ENCODE measurements at places on chromosomes 12 and 14.

DNA sequence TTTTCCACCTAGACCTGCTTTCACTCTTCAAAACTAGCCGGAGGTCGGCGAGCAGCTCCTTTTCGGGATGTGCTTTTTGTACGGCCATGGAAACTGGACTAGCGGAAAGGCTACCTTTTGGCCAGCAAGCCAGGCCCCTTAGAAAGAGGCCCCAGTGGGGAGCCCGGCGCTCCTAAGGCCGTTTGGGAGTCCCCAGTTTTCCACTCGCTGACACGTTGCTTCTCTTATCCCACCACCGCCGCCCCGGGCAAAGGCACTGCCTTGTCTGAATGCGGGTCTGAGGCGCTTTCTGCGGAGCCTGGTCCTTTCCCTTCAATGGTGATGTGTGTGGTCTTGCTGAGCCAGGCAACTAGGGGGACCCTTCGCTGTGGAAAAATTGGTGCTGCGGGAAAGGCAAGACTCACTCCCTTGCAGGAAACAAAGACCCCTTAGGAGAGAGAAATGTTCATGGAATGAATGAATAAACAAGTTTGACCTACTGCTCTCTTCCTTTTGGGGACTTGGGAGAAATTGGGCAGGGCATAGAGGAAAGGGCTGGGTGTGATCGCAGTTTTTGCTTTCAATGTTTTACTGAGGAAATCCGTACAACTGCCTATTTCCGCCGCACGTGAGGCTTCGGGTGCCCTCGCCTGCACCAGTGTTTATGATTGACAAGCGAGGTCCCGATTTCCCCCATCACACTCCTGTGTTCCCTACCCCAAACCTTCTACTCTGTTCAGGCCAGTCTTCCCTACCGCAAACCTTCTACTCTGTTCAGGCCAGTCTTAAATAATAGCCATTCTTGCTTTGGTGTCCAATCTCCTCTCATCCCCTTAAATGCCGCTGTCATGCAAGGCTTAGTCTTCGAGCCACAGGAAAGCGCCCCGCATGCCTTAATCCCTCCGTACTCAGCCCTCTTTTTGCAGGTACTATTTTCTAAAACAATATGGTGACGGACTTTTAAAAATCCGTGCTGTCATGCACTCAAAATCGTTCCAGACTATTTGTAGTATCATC lies 1.0 kb upstream of the SLC38A2 start:
- DNase-seq: no peak

DNA sequence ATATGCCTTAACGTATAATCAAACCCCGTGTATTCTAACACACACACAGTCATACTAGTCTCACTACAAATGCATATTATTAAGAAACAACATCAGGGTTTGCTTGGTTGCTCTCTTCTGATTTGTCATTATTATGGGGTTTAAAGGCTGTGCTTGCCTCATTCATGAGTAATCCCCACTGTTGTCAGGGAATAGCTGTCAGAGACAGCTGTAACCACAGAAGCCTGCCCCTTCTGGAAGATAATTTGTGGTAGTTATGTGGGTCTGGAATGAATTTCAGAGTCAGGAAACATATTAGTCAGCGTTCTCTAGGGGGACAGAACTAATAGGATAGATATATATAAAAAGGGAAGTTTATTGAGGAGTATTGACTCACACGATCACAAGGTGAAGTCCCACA lies 456.9 kb upstream of the TMEM132C start:
- DNase-seq: no peak

GRCh38 chr12:43416981-43417380 lies 135.0 kb downstream of the ADAMTS20 start:
- DNase-seq: no peak

DNA sequence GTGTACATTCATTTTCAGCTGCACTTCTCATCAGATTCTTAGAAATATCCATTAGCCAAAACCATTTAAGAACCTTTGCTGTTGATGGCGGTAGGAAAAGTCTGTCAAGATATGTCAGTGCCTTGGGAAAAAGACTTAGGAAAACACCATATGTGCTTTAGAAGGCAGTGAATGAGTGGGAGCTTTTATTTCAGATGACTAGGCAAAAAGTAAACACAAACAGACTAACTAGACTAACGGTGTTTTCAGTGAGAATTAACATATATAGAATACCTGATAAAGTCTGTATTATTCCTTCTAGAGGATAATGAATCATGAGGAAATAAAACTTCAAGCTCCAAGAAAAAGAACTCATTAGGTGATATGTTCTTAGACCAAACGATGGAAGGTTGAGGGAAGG lies 418.9 kb downstream of the NAV3 start:
- DNase-seq: no peak

- DNase-seq: no peak
These were observed 232.8 kb upstream of the FBXO33 start for GRCh38 chr14:39665075-39665475.

DNA sequence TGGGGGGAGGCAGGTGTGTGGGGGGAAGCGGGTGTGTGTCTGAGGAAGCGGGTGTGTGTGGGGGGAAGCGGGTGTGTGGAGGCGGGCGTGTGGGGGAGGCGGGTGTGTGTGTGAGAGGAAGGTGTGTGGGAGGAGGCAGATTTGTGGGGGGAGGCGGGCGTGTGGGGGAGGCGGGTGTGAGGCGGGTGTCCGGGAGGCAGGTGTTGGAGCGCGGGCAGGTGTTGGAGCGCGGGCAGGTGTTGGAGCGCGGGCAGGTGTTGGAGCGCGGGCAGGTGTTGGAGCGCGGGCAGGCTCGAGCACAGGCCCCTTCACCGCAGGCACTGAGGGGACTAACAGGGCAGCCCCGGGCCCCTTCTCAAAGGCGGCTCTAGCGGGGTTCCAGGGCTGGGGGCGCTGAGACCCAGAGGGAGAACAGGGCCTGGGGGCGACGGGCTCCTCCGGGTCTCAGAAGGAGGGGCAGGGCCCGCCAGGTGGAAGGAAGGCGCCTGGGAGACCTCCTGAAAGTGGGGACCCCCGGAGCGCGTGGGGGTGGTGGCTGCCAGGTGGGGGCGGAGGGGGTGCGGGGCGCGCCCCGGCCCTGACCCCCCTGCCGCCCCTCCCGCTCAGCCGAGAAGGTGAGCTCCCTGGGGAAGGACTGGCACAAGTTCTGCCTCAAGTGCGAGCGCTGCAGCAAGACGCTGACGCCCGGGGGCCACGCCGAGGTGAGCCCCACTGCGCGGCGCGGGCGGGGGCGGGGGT lies 3.2 kb downstream of the CRIP2 start:
- DNase-seq: no peak

- DNase-seq: no peak
These were observed 121.0 kb upstream of the ARHGAP5 start for GRCh38 chr14:31955936-31956579.

DNA sequence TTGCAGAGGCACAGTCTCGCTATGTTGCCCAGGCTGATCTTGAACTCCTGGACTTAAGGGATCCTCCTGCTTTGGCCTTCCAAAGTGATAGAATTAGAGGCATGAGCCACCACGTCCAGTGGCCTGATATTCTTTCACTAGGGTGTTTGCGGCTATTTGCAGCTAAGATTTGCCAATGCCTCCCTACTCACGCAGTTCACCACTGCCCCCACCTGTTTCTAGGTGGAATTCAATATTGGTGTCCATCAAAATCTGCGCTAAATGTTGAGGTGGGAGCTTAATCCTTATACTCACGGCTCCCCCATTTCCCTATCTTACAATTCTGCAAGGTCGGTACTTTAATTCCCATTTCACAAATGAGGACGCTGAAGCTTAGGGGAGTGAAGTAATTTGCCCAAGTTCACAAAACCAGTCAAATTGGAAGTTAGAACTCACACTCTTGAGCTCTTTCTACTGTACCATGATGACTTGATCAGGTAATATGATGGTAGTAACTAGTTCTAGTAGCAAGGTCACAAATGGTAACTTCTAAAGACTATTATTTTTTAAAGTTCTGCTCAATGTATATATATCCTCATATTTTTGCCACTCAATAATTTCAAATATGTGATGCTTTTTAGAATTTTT lies 22.1 kb upstream of the LRRC9 start:
- no peak for DNase-seq

- no peak for DNase-seq
These were observed 871 bp upstream of the COQ5 start for GRCh38 chr12:120529641-120530417.

DNA sequence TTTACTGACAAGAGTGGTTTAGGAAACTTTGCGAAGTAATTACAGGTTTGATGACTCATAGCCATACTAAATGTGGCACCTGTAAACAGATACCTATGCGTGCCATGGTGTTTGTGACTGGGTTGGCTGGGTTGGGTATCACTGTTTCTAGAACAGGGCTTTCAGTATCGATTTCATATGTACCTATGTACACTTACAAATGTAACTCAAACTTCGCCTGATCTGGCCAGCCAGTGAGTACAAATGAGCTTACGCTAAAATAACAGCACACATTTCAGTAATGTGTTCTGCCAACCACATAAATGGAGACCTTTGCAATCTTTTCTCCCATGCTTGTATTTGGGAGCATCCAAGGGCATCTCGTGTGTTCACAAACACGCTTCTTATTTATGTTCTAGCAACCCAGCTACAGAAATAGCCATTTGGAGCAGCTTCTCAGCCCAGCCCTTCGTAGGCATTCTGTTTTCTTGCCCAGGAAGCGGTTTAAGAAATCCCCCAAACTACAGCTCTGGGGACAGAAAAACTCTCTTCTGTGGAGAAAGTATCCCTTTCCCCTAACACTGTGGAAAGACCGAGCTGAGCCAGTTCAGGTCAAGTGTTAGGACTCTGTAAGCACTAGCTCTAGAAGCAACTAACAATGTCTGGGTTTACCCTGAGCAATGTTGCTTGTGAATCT lies 42.3 kb upstream of the MDM1 start:
- peak; percentile 25 for DNase-seq

- no peak for DNase-seq
These were observed 77.1 kb downstream of the B4GALNT3 start for GRCh38 chr12:536751-537245.

DNA sequence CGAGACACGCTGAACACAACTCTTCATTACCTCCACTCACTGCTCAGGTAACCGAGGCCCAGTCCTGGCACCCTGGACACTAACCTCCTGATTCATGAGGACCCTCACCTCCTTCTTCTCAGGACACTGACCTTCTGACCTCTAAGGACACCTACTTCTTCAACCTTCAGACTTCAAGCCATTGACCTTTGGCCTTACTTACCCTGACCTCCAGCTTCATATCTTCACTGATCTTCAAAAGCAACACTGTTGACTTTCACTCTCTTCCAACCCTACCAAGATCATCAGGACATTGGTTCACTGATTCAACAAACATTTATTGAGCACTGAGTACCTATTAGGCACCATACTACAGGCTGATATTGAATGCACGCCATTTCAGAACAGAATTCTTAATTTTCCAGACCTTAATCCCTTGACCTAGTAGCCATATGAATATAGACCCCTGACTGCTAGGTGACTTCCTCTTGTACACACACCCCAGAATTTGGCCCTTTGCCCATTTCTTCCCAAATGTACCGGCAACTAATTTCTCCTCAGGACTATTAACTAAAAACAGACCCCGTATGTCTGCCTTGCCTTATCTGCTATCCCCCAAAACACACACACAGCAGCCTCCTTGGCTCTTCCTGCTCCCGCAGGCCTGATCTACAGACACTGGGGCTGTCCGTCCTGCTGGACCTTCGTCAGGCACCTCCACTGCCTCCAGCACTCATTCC lies 5.8 kb downstream of the ARHGEF40 start:
- no peak for DNase-seq

DNA sequence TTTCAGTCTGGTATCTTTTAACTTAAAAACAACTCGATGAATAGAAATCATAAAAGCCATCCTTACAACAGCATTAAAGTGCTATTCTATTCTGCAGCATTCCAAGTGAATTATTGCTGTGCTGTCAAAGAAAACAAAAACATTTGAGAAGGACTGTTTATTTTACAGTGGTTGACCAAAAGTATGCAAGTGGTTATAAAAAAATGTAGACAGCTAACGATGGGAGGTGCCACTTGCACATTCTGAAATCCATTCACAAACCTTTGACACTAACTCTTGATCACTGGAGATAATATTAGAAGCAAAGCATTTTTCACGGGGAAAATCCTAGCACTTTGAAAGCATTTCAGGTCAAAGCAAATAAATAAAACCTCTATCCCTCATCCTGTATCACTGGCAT lies 55.6 kb downstream of the HMGA2 start:
- DNase-seq: no peak

- DNase-seq: no peak
These were observed 61.2 kb upstream of the GSC start for GRCh38 chr14:94831085-94831484.

DNA sequence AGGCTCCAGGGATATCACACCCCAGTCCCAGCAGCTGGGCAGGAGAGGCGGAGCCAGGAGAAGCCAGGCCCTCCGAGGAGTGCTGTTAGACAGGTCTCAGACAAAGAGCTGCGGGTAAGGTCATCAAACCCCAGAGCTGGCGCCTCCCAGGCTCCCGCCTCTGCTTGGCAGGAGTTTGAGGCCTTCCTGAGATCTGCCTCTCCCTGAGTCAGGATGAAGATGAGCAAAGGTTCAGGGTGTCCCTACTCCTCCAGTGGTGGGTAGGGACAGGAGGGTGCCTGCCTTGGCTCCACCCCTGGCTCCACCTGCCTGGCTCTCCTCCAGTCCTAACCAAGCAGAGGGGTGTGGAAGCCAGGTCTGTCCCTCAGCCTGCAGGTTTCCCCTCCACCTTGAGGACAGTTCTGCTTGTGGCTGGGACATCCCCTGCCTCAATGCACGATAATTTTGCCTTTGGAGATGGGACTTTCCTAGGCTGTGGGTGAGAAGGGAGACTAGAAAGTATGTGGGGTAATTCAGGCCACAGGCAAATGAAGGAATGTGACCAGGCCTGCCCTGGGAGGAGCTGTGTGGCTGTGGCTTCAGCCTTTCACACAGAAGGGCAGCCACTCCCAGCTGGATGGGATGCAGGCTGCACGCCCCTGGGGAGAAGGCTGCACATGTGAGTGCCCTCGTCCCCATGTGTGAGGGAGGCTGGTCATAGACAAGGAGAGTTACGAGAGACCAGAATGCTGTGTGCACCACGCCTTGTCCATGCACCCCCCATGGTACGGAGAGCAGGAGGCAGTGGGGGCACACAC lies 2.2 kb downstream of the PLEKHG6 start:
- no peak for DNase-seq

GRCh38 chr14:61322799-61323290 lies 1.5 kb downstream of the PRKCH start:
- no peak for DNase-seq

DNA sequence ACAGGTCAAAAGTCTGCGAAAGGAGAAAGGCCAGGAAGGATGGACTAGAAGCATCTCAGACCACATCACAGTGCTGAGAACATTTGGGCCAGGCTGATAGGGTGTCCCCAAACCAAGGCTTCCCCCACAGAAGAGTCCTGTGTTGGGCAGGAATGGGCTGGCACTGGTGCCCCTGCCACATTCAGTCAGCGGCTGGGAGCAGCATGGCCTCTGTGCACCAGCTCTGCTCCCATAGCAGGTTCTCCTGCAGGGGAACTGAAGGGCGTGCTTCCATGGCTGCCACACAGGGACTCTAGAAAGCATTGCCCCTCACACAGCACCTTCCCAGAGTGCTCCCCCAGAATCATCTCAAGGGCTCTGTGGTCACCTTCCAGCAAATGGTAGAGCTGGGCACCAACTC lies 17.5 kb downstream of the EVL start:
- DNase-seq: no peak

GRCh38 chr12:101490286-101490920 lies 15.3 kb downstream of the SPIC start:
- DNase-seq: no peak

- no peak for DNase-seq
These were observed 148.3 kb downstream of the CRADD start for GRCh38 chr12:93825501-93825888.

- DNase-seq: no peak
These were observed 229.7 kb upstream of the NPAS3 start for GRCh38 chr14:32709027-32709426.

GRCh38 chr14:52589646-52590045 lies 37.0 kb downstream of the GPR137C start:
- no peak for DNase-seq

- DNase-seq: no peak
These were observed 207.8 kb downstream of the DPF3 start for GRCh38 chr14:72686101-72686500.
